ENCODE measurements at places on chromosomes 16 and 17.

- DNase-seq, result no peak
Observed at GRCh38 chr17:67841992-67842391, 16.7 kb downstream of the BPTF start.

- DNase-seq, result no peak
Observed at GRCh38 chr17:74217037-74217730, 3.8 kb downstream of the TTYH2 start.

DNA sequence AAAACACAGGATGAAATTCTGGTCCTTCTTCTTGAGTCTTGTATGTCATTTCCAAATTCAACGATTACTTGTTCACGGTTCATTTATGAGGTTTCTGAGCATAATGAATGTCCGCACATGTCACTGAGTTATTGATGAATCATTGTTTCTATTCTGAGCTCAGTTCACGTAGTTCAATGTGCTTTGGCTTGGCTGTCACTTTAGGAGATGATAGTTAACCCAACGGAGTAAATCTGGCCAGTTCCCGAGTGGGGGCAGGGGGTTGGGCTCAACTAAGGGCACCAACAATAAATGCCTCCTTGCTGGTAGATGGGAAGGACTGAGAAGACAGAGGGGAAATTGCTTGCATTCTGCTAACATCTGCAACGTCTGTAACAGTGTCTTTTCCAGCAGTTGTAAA lies 239.4 kb upstream of the HSBP1 start:
- DNase-seq, result no peak

- no peak for DNase-seq
Observed at GRCh38 chr17:57586196-57586740, 158.8 kb downstream of the CCDC182 start.

DNA sequence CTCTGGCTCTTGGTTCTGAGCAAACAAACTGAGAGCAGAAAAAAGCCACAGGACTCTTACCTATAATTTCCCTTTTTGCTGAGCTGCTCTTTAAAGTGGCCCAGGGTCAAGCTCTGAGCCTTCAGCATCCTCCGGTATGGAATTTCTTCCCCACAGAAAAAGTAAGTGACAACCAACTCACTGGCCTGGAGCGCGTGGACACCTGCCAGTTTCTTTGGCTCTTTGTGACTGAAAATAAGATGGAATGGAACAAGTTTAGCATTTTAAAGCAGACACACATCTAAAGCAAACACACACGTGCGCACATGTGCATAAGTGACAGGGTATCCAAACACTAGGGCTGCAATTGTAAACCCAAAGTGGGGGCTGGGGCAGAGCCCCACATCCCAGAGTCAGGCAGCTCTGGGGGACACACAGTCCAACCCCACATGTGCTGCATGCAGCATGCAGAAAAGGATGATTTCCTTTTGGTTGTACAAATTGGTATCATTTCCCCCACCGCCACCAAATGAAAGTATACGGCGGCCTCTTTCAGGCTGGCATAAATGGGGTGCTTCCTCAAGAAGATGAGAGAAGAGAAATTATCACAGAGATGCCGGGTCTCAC lies 27.5 kb downstream of the AXIN2 start:
- no peak for DNase-seq

DNA sequence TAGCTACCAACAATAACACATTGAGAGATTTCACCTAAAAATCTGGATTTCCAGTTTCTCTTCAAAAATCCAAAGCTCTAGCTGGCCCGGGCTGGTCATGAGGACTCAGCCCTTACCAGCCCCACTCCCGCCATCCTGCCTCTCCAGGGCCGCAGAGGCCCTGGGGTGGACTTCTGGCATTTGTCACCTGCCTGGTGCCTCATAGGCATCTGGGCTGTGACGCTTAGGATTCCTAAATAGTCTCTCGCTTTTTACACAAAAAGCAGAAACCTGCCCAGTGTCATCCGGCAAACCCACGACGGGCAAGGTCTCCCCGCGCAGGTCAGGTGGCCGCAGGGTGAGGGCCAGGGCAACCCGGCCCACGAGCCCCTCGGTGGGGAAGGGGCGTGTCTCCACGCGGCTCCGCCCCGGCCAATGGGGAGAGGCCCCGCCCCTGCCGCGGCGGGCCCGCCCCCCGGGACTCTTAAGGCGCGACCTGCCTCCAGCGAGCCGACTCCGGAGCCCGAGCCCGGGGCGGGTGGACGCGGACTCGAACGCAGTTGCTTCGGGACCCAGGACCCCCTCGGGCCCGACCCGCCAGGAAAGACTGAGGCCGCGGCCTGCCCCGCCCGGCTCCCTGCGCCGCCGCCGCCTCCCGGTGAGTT lies at the start of gene VASN:
Gene VASN (plus strand): TSS at position 492 of the 644 bp plus-strand sequence. CDS start 9,030 bp downstream, outside the sequence.
- DNase-seq, result no peak

GRCh38 chr17:36934692-36935630 lies 2.3 kb upstream of the LHX1 start:
- DNase-seq, result no peak

DNA sequence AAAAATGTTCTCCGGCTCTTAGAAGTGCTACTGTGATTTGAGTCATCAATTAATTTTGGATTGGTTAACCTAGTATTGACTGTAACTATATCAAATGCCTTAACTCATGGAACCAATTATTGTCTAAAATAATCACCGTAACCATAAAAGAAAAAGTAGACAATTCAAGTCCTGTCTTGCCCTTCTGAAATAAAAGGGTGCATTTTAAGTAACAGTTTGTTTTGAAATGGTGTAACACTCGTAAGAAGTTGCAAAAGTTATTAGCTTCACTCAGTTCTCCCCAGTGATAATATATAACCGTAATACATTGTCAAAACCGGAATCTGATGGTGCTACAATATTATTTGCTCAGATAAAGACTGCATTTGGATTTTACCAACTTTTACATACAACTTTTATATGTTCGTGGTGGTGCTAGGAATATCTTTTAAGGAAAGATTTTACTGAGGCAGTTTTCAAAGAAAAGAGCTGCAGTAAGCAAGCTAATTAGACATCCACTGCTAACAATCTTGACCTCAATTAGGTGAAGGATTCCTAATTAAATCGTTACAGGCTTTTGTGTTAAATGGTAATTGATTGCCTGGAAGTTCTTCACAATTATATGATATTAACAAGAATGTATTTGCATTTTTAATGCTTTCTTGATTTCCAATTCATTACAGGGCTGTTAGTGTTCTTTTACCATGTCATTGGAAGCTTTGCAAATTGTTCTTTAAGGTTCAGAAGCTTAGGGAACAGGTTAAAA lies 413.1 kb upstream of the MON1B start:
- DNase-seq, result no peak

DNA sequence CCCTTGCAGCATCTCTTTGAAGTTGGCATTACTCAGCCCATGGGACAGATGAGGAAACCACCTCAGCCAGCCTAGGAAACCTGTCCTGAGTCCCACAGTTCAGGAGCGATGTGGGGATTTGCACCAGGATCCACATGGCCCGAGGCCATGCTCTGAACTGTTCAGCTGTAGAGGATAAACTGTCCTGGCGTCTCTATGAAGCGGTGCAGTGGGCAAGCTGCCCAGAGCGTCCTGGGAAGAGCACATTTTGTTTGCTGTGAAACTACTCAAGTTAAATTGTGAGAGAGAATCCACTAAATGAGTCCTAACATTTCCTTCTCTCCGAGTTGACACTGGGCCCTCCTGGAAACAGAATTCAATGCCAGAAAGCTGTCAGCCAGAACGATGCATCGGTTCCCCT lies 276.6 kb upstream of the TNRC6C start:
- DNase-seq, result no peak

- DNase-seq, result no peak
Observed at GRCh38 chr16:10889855-10890254, 12.9 kb downstream of the CIITA start.

DNA sequence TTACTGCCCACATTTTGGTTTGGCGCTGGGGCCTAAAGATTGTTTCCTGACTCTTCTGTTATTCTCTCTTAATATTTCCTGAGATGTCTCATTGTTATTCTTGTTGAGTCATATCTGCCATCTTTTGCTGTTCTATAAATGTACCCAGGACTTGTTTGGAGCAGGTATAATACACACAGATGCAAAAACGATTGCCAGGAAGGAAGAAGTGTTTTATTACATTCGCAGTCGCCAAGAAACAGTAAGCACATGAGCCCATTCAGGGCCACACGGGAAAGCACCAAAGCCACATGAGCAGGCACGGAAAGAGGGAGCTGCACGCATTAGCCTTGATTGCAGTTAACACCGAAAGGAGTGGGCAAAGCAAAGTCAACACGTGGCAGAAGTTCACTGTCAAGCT lies 70.2 kb downstream of the ARHGAP44 start:
- DNase-seq, result no peak

GRCh38 chr17:80352216-80352895 lies 62.6 kb upstream of the ENDOV start:
- DNase-seq, result no peak

DNA sequence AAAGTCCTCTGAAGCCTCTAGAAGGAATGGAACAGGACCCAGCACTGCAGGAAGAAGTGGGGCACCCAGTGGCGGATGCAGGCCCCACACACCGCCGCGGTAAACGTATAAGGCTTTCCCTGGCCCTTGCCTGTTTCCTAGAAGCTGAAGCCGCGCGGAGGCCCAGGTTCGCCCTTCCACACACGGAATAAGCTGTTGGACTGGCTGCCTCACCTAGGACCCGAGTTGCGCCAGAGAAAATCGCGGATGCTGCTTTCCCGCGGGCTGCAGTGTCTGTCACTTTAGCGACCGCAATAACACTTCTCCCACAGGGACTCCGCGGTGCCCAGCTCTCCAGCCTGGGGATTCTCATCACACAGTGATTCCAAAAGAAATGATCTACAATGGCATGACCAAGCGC lies 1736.9 kb downstream of the TP53TG3F start:
- no peak for DNase-seq

- no peak for DNase-seq
Observed at GRCh38 chr16:31456988-31457360, 2.3 kb upstream of the ARMC5 start.

GRCh38 chr16:2278956-2279800 lies 11.3 kb upstream of the RNPS1 start:
- DNase-seq, result no peak

GRCh38 chr17:36936455-36937000 lies 747 bp upstream of the LHX1 start:
- DNase-seq, result no peak
